Keratinocyte (primary cell): ENCODE measurements at places on chromosomes 12 and 14. TPM values are rescaled to one million over a fixed set of nuclear protein-coding genes. Genes with fewer than 3 reads are reported as not detected.

GRCh38 chr12:75690296-75690955, 179.0 kb upstream of the KRR1 start:
- peak; percentile 88 for DNase-seq

DNA sequence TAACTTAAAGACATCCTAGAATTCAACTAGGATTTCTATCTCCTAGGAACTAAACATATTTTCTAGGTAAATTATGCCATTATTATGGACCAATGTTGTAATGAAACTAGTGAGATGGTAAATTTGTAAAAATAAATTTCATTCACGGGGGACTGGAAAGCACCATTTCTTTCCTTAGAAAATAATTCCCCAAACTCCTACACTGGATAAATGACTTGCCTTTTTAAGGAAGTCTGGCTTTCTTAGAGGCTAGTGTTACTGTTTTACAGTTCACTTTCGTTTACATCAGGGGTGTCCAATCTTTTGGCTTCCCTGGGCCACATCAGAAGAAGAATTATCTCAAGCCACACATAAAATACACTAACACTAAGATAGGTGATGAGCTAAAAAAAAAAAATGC, 3.3 kb downstream of the SLC39A9 start:
- no peak for DNase-seq

DNA sequence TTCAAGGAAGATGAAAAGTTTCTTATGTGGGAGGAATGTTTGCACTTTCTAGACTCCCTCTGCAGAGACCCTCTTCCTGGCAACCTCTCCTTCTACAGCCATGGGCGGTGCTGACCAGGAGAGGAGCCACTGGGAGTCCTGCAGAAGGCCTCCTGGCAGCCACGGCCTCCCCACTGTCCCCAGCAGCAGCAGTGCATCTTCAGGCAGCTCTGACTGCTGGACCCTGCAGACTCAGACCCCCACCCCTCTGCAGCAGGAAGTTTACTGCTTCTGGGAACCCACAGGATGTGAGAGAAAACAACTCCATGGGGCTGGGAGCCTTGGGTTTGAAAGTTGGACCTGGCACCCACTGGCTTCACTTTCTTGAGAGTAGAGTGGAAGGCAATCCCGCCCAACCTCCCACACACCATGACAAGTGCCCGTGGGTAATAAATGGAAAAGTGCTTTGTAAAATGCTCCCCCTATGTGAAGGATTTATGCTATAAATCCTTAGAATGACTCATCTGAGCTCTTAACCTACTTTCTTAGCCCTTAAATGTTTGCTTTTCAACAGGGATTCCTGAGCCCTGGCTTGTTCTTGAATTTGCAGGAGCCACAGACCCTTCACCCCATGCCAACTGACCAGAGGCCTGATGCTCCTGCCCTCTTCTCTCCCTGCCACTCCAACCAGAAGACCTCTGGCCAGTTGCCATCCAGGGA, 37.5 kb upstream of the DDX11 start:
- DNase-seq: no peak

DNA sequence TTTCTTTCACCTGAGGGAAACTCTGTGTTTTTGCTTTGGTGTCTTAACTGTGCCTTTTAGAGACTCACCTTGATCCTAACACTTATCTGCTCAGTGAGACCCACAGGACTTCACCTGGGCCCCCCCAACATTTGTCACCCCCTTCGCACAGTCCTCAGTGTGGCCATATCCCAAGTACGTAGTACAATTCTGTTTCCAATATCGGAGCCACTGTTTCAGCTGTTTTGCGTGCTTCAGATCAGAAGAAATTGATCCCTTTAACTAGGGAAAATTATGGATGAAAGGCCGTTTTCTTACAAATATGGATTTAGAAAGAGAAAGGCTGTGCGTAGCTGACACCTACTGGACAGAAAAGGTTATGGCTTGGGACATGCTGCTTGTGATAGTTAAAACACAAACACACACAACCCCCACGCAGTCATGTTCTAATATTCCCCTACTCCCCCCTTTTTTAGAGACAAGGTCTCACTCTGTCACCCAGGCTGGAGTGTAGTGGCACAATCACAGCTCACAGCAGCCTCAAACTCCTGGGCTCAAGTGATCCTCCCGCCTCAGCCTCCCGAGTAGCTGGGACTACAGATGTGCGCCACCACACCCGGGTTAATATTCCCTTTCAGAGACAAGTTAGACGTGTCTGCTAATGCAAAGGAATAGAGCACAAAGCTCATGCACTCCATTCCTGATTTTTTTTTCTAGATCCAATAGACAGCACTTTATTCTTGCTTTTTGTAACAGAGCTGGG, 3.6 kb upstream of the SLC7A8 start:
- DNase-seq: no peak

TPI1 gene
- polyA plus RNA-seq: 1,218 to 2,229 TPM (median 1,551 TPM) in 3 replicates

PPP1R36 gene
- polyA plus RNA-seq: 0.45 to 0.92 TPM (median 0.81 TPM) in 3 replicates
